CD4-positive, alpha-beta T cell treated with Interleukin-15 for 1 hour (primary cell): ENCODE measurements at places on chromosomes 11 and 22.

DNA sequence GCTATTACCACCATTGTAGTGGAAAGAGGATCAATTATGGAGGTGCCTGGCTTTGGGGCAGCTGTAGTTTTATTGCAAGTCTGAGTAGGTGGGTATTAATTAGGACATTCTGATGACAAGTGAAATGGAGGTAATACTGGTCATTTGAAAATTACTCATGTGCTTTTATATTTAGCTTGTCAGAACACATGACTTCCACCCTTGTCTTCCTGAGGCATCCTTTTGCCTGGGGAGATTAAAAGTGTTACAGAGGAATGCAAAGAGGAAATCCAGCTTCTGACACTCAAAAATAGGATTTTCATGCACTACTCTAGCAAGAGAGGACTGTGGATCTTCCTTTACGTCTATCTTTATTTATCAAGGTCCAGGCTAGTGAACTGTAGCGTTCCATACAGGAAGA lies 44.7 kb upstream of the CAPRIN1 start:
- no peak for DNase-seq

DNA sequence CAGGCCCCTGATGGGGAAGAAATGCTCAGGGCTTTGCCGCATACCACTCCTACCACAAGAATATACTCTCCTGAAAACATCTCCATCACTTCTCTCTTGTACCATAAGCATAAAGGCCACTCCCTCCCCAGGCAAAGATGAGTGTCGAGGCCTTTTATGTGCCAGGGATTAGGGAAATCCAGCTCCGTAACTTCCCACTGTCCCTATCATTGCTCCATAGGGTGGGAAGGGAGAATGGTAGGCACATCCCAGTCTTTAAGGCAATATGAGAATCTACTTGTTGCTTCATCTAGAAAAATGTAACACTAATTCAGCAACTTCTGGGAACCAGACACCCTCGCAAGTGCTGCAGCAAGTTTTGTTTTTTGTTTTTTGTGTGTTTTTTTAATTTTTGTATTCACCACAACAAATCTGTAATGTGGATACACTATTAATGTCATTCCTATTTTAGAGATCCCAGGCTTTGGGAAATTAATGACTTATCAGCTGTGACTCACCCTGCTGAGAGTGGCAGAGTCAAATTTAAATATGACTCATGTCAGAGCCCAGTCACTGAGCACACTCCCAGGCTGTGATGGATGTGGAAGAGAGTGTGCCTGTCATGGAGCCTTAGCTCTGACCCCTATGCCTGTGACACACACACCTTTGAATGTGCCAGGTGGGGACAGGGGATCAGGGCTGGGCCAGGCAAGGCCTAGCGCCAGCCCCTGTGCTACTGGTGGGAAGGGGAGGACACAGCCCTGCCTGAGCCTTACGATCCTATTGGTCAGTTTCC lies 23.4 kb downstream of the PANX1 start:
- no peak for DNase-seq

DNA sequence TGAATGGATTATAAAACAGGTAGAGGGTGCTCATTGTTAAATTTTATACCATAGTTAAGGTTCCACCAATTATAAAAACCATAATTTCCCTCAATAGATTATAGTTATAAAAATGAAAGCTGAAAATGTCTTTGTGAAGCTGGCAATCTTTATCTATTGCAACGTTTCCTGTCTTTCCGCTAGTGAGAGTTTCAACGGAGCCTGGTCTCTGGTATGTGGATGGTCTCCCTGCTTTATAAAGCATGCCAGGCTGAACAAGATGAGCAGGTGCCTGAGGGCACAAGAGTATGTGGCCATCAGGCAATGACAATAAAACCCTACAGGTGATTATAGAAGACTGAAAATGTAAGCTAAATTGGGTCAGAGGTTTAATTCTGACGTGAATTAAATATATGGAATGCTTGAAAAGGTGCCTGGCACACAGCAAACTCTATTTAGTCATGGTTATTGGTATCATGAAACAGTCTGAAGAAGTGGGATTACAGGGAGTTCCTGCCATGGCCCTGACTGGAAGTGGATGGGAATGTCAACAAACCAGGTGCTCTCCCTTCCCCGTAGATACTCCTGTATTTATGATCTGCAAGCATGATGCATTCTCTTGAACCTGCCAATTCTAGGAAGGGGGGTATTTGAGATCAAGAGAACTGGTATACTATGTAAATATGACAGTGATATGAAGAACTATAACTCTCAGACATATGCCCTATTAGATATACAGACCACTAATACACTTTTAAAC lies 115.7 kb downstream of the ENTHD1 start:
- DNase-seq = no peak

- DNase-seq = no peak
Observed at GRCh38 chr22:22896601-22897000, 9.0 kb downstream of the IGLL5 start.

DNA sequence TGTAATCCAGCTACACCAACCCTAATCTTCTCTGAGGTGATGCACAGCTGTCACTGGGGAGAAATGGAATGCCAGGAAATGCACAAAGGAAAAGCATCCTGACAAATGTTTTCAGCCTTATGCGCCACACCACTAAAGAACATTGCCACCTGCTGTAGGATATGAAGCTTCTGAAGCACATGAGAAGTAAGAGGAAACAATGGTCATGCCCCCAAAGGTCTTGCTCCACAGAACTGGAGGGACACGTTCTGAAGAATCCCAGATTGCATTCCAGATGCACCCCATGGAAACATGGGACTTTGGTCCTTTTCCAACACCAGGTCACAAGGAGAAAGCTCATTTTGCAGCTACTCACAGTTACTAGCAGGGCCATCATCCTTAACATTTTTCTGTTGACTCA lies 48.7 kb upstream of the ZBED5 start:
- no peak for DNase-seq
